ENCODE measurements at places on chromosomes 12 and 14. TPM values are rescaled to one million over a fixed set of nuclear protein-coding genes. Genes with fewer than 3 reads are reported as not detected.

OGFOD2 gene
- 8.7 TPM for total RNA-seq

DIO2 gene
- total RNA-seq, result 1.4 TPM

MAP1LC3B2 gene
- 0.26 TPM for total RNA-seq

ARMH4 gene
- 1.6 TPM for total RNA-seq

FICD gene
- 5.7 TPM for total RNA-seq

ENDOU gene
- not detected for total RNA-seq

PIWIL1 gene
- not detected for total RNA-seq

SMCO2 gene
- total RNA-seq, result not detected

MYF6 gene
- total RNA-seq, result 0.80 TPM

PIK3C2G gene
- 0.13 TPM for total RNA-seq

IL23A gene
- total RNA-seq, result 0.56 TPM

TSPAN11 gene
- total RNA-seq, result 11.8 TPM

LMNTD1 gene
- total RNA-seq, result not detected

SLIRP gene
- 146 TPM for total RNA-seq

TAS2R8 gene
- total RNA-seq, result 0.08 TPM

NPAS3 gene
- total RNA-seq, result 5.6 TPM

TMEM229B gene
- not detected for total RNA-seq

PLCZ1 gene
- not detected for total RNA-seq

ADAM21 gene
- total RNA-seq, result 0.32 TPM

ASPG gene
- not detected for total RNA-seq

AQP6 gene
- total RNA-seq, result not detected

FZD10 gene
- 1.1 TPM for total RNA-seq

SLC24A4 gene
- total RNA-seq, result not detected
